Immature natural killer cell (primary cell): ENCODE measurements at places on chromosomes 4 and X. TPM values are rescaled to one million over a fixed set of nuclear protein-coding genes. Genes with fewer than 3 reads are reported as not detected.

DNA sequence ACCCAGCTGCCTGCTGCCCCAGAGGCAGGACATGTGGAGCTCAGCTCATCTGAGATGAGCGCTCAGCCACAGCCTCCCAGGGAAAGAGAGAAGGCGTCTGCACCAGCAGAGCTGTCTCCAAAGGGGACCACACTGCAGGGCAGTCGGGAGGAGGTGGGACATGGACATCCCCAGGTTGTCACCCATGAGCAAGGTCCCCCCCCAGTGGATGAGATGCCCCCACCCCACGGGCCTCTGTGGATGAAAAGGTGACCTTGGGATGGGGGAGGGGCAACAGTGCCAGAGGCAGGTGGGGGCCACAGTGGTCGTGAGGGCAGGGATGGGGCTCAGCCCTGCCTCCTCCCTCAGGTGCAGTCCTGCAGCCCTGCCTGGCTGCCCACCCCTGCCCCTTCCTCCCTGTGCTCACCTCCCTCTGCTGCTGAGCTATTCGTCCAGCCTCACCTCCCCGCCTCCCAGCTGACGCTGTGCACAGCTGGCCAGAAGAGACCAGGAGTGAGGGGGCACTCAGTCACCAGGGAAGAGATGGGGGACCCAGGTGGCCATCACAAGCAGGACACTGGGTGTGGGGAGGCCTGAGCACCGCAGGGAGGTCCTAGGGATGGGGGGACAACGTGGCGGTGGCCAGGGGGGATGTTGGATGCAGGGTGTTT lies 9.3 kb downstream of the NKX1-1 start:
- H3K4me1 ChIP-seq, result no peaks in the 10 kb centered on the region
- DNase-seq, result no peak
- H3K27me3 ChIP-seq, result peaks cover 2% of the 10 kb centered on the region
- peaks cover 11% of the 10 kb centered on the region for H3K36me3 ChIP-seq
- H3K27ac ChIP-seq, result no peak overlapping the region

DNA sequence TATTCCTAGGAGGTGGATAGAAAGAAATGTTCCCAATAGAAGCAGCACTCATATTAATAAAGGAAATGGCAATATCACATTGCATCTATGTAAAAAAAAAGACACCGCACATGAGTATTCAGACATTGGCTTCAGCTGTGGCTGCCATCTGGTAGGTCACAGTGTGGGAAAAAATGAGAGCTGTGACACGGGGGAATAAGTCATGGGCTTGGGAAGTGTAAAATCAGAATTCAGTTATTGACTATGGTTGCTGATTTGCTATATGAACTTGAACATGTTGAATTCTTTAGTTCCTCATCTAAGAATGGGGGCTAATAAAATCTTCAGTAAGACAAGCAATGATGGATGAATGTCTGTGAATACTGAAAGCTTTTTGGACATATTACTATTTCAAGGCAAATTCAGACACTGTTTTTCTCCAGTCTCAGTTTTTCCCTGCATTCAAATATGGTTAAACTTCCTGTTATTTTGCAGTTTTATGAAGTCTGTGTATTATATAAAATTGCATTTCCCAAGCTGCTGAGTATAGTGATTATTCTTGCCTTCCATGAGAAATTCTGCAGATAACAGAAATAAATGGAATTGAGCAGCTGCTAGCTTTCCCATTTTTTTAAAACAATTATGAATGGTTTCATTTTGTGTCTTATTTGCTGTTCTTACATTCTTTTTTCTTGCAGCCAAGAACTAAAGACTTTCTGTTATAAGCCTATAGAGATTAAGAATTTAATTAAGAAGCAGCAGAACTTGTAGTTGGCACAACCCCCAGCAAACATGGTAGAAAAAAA lies 221.0 kb downstream of the ANKRD50 start:
- H3K27me3 ChIP-seq, result peaks cover 1% of the 10 kb centered on the region
- no peak overlapping the region for H3K27ac ChIP-seq
- no peaks in the 10 kb centered on the region for H3K36me3 ChIP-seq
- no peak overlapping the region for H3K4me3 ChIP-seq
- no peak for DNase-seq

- no peak overlapping the region for H3K4me3 ChIP-seq
- no peak for DNase-seq
Observed at GRCh38 chrX:31374786-31375185, 302.9 kb upstream of the FTHL17 start.

- no peak overlapping the region for H3K4me3 ChIP-seq
- DNase-seq, result no peak
Observed at GRCh38 chr4:138522366-138522765, 280.2 kb upstream of the SLC7A11 start.

Gene SLC6A14
- not detected for polyA plus RNA-seq

- no peak for DNase-seq
- no peaks in the 10 kb centered on the region for H3K36me3 ChIP-seq
- no peaks in the 10 kb centered on the region for H3K4me1 ChIP-seq
- H3K4me3 ChIP-seq, result no peak overlapping the region
- H3K27ac ChIP-seq, result no peak overlapping the region
Observed at GRCh38 chrX:109403922-109404321, 78.0 kb downstream of the GUCY2F start.

Gene CSAG1
- not detected for polyA plus RNA-seq

DNA sequence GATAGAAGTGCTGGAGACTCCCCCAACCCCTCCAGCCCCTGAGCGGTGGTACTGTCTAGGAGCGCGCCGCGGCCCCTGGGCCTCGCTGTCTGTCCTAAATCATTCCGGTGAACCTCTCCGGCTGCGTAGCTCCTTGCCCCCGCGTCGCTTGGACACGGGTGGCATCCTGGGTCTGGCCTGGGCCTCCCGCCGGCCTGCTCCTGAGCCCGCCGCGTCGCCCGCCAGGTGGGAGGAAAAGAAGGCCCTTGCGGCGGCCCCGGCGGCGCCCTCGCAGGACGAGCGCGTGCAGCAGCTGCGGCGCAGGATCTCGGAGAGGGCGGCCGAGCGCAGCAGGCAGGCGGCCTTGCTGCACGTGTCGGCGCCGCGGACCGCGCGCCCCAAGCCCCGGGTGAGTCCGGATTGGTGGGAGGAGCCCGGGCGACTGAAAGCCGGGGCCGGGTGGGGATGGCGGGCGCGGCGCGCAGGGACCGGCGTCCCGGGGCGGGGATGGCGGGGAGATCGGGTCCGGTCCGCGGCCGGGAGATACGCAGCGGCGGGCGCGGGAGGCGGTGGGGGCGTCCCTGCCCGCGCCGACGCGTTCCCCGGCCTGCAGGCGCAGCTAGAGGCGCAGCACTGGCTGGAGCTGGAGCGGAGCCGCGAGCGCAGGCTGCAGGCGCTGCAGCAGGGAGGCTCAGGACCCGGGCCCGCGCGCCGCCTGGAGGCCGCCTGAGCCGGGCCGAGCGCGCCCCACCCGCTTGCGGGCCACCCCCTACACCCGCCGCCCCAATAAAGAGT lies 6.5 kb upstream of the RNF4 start:
- peaks cover 3% of the 10 kb centered on the region for H3K27me3 ChIP-seq
- H3K4me1 ChIP-seq, result peaks cover 12% of the 10 kb centered on the region
- DNase-seq, result peak; percentile 63

DNA sequence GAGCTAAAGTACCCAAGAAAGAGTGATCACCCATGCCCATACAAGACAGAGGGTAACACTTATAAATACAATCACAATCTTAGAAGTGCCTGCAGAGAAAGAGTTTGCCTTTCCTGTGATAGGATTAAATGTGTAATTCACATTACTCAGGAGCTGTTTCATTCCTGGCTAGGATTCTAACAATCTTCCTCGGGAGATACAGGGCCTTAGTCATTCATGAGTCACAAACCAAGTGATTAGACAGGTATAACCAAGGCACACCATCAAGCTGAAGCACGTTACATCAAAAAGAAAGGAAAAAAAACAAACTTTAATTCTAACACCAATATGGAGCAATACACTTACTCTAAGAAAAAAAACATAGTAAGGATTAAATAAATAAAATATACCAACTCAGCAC lies 14.9 kb downstream of the ABCG2 start:
- no peaks in the 10 kb centered on the region for H3K36me3 ChIP-seq
- H3K4me1 ChIP-seq, result no peaks in the 10 kb centered on the region
- no peak for DNase-seq
- no peaks in the 10 kb centered on the region for H3K27me3 ChIP-seq
- H3K27ac ChIP-seq, result no peak overlapping the region
